ENCODE measurements at places on chromosomes 16 and 17.

DNA sequence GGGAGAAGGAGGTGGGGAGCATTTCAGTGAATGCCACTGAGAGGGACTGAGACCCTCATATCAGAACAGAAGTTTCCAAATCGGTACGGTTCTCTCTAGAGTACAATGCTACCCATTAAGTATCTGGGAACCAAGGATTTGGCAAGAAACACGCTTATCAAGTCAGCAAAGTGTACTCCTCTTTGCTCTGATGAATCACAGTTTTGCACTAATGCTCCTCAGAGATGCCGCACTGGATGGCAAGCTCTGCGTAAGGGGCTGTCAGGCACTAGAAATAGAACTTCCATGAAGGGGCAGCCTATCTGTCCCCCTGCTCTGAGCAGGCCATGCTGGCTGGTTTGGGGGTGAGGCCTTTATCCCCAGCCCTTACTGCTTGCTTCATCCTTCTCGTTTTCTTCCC, 4.8 kb upstream of the ABCC12 start:
- no peak for DNase-seq

DNA sequence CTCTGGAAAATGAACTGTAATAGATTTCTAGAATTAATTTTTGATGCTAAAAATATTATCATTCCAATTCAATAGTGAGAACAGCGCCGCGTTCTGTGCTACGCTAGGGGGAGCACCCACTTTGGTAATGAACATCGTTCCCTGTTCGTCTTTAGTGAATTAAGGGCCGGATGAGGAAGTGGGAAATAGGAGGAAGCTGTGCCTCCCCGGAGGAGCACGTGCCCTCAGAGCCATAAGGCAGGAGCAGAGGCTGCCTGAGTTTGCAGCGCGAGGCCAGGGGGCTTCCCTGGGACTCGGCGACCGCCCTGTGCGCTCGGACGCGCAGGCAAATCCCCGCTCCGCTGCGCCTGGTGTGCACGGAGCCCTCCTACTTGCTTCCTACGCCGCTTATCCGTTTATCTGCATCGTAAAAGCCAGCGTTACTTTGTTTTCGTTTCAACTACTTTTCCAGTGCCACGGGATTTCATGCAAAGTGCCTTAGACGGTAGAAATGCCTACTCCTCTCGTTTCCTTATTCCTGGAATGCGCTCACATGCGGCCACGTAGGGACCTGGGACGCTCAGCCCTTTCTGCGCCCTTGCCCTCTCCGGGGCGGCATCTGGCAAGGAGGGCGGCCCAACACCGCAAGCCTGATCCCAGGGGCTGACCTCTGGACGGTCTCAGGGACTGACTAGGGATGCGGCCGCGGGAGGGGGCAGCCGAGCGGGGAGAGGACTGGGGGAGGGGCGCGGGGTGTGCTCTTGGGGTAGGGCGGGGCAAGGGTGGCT, 76.4 kb downstream of the KCNJ12 start:
- no peak for DNase-seq

- no peak for DNase-seq
Observed at GRCh38 chr16:3030222-3031212, 6.2 kb downstream of the BICDL2 start.

GRCh38 chr17:18233803-18234518, 8.5 kb downstream of the LLGL1 start:
- no peak for DNase-seq

- no peak for DNase-seq
Observed at GRCh38 chr16:22282254-22282892, 14.8 kb upstream of the POLR3E start.

DNA sequence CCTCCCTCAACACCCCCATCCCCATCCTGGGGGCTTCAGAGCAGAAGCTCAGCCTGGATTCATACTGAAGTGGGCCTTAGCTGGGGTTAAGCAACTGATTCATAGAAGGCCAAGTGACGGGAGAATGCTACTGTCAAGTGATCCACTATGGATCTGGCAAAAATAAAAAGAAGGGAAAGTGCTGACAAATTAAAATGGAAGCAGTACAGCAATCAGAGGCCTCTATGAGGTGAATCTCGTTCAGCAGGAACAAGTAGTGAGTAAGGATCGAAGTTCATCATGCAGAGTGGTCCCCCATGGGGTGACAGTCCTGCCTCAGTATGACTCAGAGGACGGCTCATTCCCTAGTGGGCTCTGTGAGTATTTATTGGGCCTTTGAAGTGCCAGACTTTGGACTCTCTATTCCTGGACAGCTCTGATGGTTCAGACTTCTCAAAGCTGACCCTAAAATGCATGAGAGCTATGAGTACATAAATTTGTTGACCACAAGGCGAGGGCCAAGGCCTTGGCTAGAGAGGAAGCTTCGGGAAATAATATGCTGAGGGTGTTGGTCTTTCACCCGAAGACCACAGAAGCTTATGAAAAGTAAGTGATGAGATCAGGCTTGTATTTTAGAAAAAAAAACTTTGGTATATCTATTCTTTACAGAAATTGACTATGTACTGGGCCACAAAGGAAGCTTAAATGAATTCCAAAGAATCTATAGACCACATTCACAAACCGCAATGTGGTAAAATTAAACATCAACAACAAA, 5.3 kb upstream of the NSMCE1 start:
- DNase-seq = peak; percentile 67

- DNase-seq = no peak
Observed at GRCh38 chr17:38925263-38925995, at the start of gene LASP1NB. LASP1NB (plus strand) TSS chr17:38925614.

GRCh38 chr17:80839511-80839941, 152.1 kb upstream of the CHMP6 start:
- DNase-seq = no peak

DNA sequence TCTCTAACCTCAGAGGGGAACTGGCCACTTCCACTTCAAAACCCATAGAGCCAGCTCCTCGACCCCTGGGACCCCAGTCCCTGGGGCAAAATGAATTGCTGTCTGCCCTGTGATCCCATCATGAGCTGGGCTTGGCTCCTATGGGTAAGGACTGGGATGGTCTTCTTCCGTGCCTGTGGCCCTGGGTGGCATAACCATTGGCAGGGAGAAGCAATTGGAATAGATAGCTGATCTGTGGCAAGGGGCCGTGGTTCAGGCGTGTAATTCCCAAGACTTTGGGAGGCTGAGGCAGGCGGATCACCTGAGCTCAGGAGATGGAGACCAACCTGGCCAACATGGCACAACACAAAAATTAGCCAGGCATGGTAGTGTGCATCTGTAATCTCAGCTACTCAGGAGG, 4.3 kb downstream of the SULT1A2 start:
- DNase-seq = no peak

DNA sequence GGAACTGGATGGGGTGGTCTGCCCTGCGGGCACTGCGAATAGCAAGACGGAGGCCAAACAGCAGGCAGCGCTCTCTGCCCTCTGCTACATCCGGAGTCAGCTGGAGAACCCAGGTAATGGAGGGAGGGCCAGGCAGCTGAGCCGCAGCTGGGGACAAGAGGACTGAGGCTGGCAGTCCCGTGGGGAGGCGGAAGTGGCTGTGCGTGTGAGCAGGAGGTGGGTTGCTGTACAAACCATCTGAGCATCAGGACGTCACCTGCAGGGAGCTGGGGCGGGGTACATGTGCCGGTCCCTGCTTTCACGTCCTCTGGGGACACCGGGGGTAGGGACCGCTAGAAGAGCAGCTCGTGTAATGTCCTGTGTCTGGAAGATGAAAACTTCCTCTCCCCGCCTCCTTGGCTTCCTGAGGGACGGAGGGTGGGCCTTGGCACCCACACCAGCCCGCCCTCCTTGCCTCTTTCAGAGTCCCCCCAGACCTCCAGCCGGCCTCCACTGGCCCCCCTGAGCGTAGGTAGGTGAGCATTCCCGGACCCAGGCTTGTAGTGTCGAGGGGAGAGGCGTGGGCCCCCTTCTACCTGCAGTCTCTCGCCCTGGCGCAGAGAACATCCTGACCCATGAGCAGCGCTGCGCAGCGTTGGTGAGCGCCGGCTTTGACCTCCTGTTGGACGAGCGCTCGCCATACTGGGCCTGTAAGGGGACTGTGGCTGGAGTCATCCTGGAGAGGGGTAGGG, 3.7 kb downstream of the ADAD2 start:
- no peak for DNase-seq

DNA sequence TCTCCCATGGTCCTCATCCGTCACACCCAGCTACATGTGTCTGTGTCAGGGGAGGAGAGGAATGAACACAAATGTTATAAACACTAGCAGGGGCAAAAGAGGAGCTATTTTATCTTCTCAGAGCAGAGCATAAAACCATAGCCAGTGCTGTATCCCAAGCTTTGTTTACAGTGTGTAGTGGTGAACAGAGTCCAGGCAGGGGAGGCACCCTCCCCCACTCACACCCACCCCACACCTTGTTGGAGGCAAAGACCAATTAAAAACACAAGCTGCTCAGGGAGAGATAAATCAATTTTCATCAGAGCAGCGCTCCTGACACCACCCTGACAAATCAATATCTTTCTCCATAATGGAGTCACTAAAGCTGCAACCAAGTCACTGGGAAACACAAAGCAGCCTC, 132.6 kb upstream of the CCL2 start:
- DNase-seq = no peak

DNA sequence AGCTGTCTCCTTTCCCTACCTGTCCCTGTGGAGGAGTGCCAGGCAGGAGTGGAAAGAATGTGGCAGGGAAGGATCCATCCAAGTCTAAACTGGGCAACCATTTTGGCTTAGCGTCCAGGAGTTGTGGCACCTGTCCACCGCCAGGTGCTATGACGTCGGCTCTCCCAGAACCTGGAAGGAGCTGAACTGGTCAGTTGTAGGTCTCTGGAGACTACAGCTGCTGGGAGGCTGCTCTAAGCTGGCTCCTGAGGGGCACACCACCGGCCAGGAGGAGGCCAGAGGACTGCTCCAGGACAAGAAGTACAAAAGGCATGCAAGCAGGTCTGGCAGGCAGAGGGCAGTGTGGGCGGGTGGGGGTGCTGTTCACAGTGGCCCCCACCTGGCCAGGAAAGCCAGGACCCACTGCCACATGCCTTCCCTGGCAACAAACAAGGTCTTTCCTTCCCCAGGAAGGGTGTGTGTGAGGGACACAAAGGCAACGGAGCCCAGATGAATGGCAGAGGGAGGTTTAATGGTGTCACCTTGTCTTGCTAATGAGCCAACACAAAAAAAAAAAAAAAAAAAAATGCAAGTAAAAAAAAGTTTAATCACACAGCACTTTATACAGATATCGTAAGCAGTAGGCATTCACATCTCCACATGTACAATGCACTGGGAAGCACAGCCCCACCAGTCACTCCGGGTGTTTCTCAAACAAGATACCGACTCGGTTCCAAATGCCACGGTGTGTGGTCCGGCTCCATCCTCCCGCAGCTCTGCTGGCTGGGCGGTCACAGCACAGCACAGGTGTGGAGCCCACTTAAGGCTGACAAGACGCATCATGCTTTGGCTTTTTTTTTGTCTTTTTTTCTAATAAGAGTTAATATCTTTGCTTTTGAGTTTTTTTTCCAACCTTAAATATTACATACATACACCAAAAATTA, 4.8 kb downstream of the SPHK1 start:
- DNase-seq = no peak
